ENCODE measurements at places on chromosomes 12 and 14. TPM values are rescaled to one million over a fixed set of nuclear protein-coding genes. Genes with fewer than 3 reads are reported as not detected.

GPD1 gene
- polyA plus RNA-seq, result 17.4 TPM

GALNT8 gene
- 0.40 TPM for polyA plus RNA-seq

LAG3 gene
- polyA plus RNA-seq, result 0.05 TPM

DNA sequence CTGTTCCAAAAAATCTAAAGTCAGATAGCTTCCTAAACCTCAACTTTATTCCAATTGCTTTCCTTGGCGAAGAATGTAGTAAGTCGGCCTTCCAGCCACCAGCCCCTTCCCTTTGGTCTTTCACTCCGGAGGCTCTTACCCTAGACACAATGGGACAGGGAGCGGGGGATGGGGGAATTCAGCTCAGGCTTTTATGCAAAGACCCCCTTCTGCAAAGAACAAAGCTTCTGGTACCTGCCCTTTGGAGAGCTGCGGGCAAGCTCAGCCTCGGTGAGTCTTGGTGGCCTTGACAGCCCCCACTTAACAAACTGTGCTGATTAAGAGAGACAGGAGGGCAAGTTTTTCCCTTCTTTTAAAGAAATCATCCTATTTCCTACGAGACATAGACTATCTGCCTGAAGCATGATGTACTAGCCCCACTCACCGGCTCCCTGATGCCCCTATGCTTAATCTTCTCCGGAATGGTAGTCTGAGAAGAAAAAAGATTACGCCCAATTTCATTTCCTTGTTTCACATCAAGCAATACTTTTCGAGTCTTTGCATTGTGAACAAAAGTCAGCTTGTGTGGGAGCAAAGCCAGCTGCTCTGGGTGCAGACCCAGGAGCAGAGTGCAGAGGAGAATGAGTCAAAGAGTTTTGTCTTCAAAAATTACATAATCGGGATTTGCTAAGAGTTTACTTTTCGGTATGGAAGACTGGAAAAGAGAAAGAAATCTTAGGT lies 1.5 kb upstream of the NANOG start:
- DNase-seq, result no peak

DNA sequence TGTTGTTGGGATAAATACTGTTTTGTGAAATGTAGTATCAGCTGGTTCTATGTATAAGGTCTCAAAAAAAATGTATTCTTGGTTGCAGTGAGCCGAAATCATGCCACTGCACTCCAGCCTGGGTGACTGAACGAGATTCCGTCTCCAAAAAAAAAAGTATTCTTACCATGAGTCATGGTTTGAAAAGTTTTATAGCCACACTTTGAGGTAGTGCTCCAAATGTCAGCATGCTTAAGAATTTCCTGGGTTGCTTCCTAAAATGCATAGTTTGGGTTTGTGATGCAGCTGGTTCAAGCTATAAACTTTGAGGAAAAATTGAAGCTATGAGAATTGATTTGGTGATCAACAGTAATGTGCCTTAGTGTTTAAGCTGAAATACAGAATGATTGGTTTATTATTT lies 48.0 kb downstream of the ETNK1 start:
- DNase-seq, result no peak

All from psoas muscle (tissue), 8 donors.